Osteocyte (in vitro differentiated cells): ENCODE measurements at places on chromosomes 11 and 22. TPM values are rescaled to one million over a fixed set of nuclear protein-coding genes. Genes with fewer than 3 reads are reported as not detected.

GRCh38 chr22:17968126-17968525 is 56.2 kb downstream of the MICAL3 start:
- H3K27ac ChIP-seq = no peak overlapping the region
- H3K4me3 ChIP-seq = no peak overlapping the region
- peaks cover 61% of the 10 kb centered on the region for H3K4me1 ChIP-seq
- no peaks in the 10 kb centered on the region for H3K27me3 ChIP-seq
- peaks cover 3% of the 10 kb centered on the region for H3K36me3 ChIP-seq
- no peak for DNase-seq

- H3K36me3 ChIP-seq = no peaks in the 10 kb centered on the region
- H3K4me1 ChIP-seq = peaks cover 38% of the 10 kb centered on the region
- H3K4me3 ChIP-seq = no peak overlapping the region
- no peaks in the 10 kb centered on the region for H3K27me3 ChIP-seq
- DNase-seq = no peak
These were observed 10.9 kb downstream of the ACO2 start for GRCh38 chr22:41479671-41480396.

DNA sequence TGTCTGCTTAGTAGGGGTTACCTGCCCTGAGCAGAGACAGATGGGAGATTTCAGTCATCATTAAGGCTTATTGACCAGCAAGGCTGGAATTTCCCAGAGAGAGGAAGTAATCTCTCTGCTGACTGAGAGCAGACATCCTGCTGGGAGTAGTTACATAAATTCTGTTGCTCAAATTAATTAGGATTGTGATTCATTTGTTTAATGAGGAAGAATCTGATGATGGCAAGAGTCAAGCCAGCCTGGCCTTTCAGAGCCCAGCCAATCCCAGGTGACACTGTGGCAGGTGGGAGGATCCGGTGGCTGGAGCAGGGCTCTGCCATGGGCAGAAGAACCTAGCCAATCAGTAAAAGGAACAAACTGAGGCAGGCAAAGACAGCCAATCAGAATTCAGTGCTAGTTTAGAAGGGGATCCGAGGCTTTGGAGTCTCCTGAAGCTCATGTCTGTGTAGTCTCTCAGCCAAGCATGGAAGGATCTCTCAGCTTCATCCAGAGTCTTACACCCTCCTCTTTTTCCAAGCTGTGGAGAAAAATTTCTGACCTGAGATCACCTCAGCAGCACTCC is 61.2 kb upstream of the CHST1 start:
- H3K4me1 ChIP-seq = no peaks in the 10 kb centered on the region
- H3K27ac ChIP-seq = no peak overlapping the region
- H3K36me3 ChIP-seq = no peaks in the 10 kb centered on the region
- no peak overlapping the region for H3K4me3 ChIP-seq
- no peak for DNase-seq

GRCh38 chr11:111499483-111499882 is 12.7 kb downstream of the BTG4 start:
- H3K27me3 ChIP-seq = peaks cover 71% of the 10 kb centered on the region
- no peak overlapping the region for H3K27ac ChIP-seq
- no peaks in the 10 kb centered on the region for H3K36me3 ChIP-seq

GRCh38 chr11:120061761-120062560 is 76.0 kb downstream of the TRIM29 start:
- no peaks in the 10 kb centered on the region for H3K36me3 ChIP-seq
- H3K27ac ChIP-seq = no peak overlapping the region
- no peak overlapping the region for H3K4me3 ChIP-seq
- H3K27me3 ChIP-seq = peaks cover 12% of the 10 kb centered on the region
- no peaks in the 10 kb centered on the region for H3K4me1 ChIP-seq
- DNase-seq = peak; percentile 82

DNA sequence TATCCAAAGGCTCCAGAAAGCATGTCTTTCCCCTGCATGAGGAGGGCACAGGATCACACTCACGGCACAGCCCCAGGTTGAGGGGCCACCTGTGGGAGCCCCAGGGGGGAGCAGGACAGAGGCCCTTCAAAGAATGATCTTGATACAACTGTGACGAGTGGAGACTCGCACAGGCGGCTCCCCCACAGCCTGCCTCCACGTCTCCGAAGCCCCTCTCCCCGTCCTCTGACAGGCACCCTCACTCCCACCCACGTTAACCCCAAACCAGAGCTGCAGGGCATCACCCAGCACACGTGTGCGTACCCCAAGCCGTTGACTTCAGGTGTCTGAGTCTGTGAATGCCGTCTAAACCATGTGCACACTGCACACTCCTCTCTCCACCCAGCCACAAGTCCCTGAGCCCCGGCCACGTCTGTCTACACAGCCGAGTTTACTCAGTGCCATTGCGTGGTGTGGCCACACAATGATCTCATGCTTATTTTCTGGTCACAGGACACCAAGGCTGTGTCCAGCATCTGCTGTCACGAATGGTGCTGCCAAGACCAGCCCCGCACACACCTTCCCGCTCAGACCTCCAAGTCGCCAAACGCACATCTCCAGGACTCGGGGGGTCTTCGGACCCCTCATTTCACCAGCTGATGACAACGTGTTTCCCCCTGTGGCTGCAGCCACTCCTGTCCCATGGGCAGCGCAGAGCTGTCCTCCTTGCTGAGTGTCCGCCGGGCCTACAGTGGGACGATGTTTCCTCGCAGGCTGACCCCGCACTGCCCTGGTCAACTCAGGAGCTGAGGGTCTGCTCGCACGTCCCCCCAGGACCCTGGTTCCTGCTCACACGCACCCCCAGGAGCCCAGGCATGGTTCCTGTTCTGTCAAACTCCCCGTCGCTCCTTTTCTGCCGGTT is 251.2 kb downstream of the BRD1 start:
- DNase-seq = peak; percentile 82
- H3K27ac ChIP-seq = no peak overlapping the region
- H3K4me3 ChIP-seq = no peak overlapping the region
- no peaks in the 10 kb centered on the region for H3K27me3 ChIP-seq
- H3K4me1 ChIP-seq = no peaks in the 10 kb centered on the region

- H3K27ac ChIP-seq = no peak overlapping the region
- no peaks in the 10 kb centered on the region for H3K4me1 ChIP-seq
- no peak for DNase-seq
- H3K27me3 ChIP-seq = peaks cover 4% of the 10 kb centered on the region
- H3K36me3 ChIP-seq = no peaks in the 10 kb centered on the region
These were observed 296.2 kb downstream of the CNTN5 start for GRCh38 chr11:99316776-99317520.

- H3K27me3 ChIP-seq = peaks cover 4% of the 10 kb centered on the region
- H3K4me1 ChIP-seq = peaks cover 12% of the 10 kb centered on the region
- H3K4me3 ChIP-seq = no peak overlapping the region
These were observed 946.0 kb downstream of the FAM181B start for GRCh38 chr11:81787584-81788049.

DNA sequence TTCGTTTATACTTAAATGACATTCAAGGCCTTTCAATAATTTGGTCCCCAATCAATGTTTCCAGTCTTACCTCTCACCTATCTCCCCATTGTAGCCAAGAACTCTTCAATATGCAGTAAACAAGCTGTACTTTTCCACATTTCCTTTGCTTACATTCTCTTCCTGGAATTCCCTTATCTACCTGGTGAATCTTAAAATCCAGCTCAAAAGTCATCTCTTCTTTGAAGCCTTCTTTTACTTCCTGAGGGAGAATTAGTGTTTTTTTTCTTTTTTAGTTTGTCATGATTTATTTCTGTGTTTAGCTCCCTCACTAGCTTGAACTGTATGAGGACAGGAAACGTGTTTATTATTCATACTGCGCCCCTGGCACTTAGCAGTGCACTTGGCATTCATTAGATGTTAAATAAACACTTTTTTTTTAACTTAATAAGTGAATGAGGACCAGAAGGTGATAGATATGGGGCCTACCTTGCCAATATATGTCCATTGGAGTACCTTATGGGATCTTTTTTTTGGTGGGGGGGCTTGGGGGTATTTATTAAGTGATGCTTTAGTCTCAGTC is 4.9 kb upstream of the PTS start:
- no peaks in the 10 kb centered on the region for H3K36me3 ChIP-seq
- DNase-seq = no peak
- H3K4me1 ChIP-seq = peaks cover 11% of the 10 kb centered on the region
- no peak overlapping the region for H3K4me3 ChIP-seq

DNA sequence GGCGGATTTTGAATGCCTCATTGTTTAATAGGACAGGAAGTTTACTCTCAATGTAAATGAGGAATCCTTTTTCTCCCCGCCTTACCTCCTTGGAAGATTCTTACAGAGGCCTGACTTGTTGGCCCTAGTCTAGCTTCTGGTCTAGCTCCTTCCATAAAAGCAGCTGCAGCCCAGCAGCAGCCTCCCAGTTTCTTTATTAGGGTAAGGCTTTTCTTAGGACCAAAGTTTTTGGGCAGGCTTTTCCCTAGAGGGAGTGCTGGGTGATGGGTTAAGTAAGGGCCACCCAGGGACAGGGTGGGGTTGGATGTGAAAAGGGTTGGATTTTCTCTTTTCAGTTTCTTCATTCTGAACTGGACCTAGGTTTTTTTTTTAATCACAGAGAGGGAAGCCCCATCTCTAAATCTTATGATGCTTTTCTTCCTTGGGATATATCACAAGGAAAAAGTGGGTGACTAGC is 49.7 kb downstream of the LIF start:
- H3K4me3 ChIP-seq = peak overlapping the region; percentile 29
- no peak for DNase-seq
- no peaks in the 10 kb centered on the region for H3K27me3 ChIP-seq
- H3K4me1 ChIP-seq = peaks cover 48% of the 10 kb centered on the region

DNA sequence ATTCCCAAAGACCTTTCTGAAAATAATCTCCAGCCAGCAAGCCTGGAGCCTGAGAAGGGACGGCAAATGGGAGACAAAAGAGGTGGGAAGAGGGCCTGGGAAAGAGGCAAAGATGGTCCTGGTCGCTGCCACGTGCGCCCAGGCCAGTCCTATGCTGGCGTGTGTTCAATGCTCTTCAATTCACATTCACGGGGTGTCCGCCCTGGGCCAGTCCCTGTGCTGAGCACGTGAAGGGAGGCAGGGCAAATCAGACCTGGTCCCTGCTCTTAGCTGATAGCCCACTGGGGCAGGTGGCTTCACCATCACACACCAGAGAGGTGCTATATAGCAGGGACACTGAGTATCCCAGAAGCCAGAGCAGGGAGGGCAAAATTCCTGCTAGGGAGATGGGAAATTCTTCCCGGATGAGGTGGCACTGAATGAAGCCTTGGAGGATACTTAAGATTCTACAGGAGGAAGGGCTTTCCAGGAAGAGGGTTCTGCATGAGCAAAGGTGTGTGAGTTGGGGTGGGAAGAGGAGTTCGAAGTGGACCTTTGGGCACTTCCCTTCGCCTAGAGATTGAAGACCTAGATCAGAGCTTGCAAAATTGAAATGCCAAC is 148.2 kb downstream of the CHST1 start:
- no peaks in the 10 kb centered on the region for H3K36me3 ChIP-seq
- H3K4me1 ChIP-seq = no peaks in the 10 kb centered on the region
- H3K4me3 ChIP-seq = no peak overlapping the region
- peaks cover 10% of the 10 kb centered on the region for H3K27me3 ChIP-seq

- no peak overlapping the region for H3K4me3 ChIP-seq
- no peak for DNase-seq
- no peaks in the 10 kb centered on the region for H3K27me3 ChIP-seq
- H3K27ac ChIP-seq = no peak overlapping the region
- peaks cover 21% of the 10 kb centered on the region for H3K36me3 ChIP-seq
These were observed 83.6 kb downstream of the BCR start for GRCh38 chr22:23263651-23264555.

- no peaks in the 10 kb centered on the region for H3K36me3 ChIP-seq
- H3K27me3 ChIP-seq = peaks cover 8% of the 10 kb centered on the region
- no peak overlapping the region for H3K27ac ChIP-seq
These were observed 485.9 kb downstream of the JRKL start for GRCh38 chr11:96875712-96876111.

- DNase-seq = no peak
- H3K4me3 ChIP-seq = no peak overlapping the region
- H3K36me3 ChIP-seq = no peaks in the 10 kb centered on the region
- H3K27ac ChIP-seq = no peak overlapping the region
These were observed 357.2 kb downstream of the OPCML start for GRCh38 chr11:133175103-133175502.

DNA sequence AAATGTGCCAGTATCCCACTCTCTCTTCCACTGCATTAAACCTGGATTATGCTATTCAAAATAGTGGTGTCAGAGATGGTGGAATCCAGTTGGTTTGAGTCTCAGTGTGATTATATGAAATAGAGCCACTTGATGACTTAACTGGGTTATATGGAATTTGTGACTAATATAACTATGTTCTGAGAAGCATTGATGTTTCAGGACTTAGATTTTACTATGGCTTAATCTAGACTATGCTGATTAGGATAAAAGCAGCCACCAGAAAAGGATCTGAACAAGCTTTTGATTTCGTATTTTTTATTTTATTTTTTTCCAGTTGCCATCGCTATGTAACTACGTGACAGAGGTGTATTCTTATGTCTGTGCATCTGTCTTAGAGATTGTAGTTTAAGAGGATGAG is 39.1 kb downstream of the MS4A6A start:
- peaks cover 6% of the 10 kb centered on the region for H3K27me3 ChIP-seq
- H3K4me1 ChIP-seq = no peaks in the 10 kb centered on the region
- H3K36me3 ChIP-seq = no peaks in the 10 kb centered on the region
- no peak overlapping the region for H3K4me3 ChIP-seq

DNA sequence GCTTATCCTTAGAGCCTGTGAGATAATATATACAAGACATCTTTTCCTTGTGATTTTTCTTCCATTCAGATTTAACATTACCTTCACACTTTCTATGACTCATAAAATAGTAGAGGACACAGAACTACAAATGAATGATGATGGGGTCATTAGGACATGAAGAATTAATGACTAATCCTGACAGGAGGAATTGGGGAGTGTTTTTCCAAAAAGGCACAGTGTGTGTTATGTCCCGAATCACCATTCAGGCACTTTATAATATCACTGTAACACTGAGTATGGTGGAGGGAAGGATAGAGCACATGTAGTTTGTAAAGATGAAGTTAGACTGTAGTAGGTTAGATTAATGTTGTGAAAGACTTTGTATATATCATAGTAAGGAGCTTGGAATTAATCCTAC is 391.3 kb downstream of the JRKL start:
- peaks cover 20% of the 10 kb centered on the region for H3K27me3 ChIP-seq
- H3K4me3 ChIP-seq = no peak overlapping the region
- no peak overlapping the region for H3K27ac ChIP-seq
- no peak for DNase-seq

OR9G4 gene
- total RNA-seq = not detected in 2 replicates

TNNT3 gene
- total RNA-seq = 2.6 and 4.4 TPM in 2 replicates

ZC3H12C gene
- 9.7 and 10.2 TPM in 2 replicates for total RNA-seq

SLC37A2 gene
- total RNA-seq = 0.37 and 0.64 TPM in 2 replicates

UCP3 gene
- total RNA-seq = 1.0 and 1.8 TPM in 2 replicates

SULT4A1 gene
- total RNA-seq = 0.26 TPM in 1 of 2 replicates, not detected in the other

PHRF1 gene
- total RNA-seq = 31.5 TPM in 2 replicates

OR8A1 gene
- not detected in 2 replicates for total RNA-seq

TUBA8 gene
- 1.8 TPM in 2 replicates for total RNA-seq

CEP57 gene
- total RNA-seq = 31.3 and 37.0 TPM in 2 replicates

C11orf97 gene
- total RNA-seq = not detected in 2 replicates

CARNS1 gene
- 0.24 and 0.27 TPM in 2 replicates for total RNA-seq
